ENCODE measurements at places on chromosomes 3 and 15.

GRCh38 chr15:61083081-61083787, 145.9 kb downstream of the RORA start:
- no peak for DNase-seq
- H3K4me1 ChIP-seq: no peaks in the 10 kb centered on the region
- no peak overlapping the region for H3K27ac ChIP-seq
- peaks cover 3% of the 10 kb centered on the region for H3K27me3 ChIP-seq

DNA sequence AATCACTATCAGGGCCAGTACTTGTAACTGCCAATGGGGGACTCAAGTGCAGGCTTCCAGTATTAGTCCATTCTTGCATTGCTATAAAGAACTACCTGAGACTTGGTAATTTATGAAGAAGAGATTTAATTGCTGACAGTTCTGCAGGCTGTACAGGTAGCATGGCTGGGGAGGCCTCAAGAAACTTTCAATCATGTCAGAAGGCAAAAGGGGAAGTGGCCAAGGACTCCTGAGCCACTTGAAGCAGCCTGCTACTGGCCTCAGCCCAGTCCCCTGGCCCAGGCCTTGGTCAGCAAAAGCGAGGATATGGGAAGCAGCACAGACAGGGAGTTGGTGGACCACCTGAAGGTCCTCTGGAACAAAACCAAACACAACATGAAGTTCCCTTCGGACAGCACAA, 29.2 kb upstream of the OR5K1 start:
- no peak for DNase-seq
- H3K4me3 ChIP-seq: no peak overlapping the region
- H3K27ac ChIP-seq: no peak overlapping the region
- no peaks in the 10 kb centered on the region for H3K4me1 ChIP-seq

DNA sequence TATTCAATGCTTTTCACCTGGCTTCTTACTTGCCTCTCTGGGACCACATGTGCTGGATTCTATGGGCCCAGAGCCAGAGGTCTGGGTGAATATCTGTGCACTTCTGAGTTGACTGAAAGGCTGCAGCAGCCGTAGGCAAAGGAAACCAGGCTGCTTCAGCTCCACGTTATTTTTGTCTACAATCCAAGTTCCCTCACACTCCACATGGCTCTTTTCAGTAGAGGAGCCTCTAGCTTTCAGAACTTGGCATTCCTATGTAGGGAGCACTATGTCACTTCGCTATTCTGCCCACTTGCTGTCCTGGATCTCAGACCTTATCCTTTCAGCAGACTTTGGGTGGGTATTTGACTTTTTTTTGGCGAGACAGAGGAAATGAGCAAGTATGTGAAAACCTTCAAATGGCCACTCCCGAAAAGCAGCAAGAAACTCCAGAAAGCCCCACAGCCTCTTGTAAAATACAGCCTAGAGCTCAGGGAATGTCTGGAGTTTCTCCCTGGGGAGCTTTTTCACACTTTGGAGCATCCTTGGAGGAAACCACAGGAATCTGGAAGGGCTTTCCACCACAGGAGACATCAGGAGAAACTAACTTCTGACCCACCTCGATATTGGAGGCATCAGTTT, 80.9 kb downstream of the DUT start:
- DNase-seq: no peak
- no peaks in the 10 kb centered on the region for H3K36me3 ChIP-seq
- no peak overlapping the region for H3K4me3 ChIP-seq
- H3K27ac ChIP-seq: no peak overlapping the region
- H3K27me3 ChIP-seq: no peaks in the 10 kb centered on the region

GRCh38 chr3:140870351-140870750, 71.3 kb upstream of the SLC25A36 start:
- no peak overlapping the region for H3K4me3 ChIP-seq
- no peak overlapping the region for H3K27ac ChIP-seq
- no peak for DNase-seq
- peaks cover 4% of the 10 kb centered on the region for H3K27me3 ChIP-seq

DNA sequence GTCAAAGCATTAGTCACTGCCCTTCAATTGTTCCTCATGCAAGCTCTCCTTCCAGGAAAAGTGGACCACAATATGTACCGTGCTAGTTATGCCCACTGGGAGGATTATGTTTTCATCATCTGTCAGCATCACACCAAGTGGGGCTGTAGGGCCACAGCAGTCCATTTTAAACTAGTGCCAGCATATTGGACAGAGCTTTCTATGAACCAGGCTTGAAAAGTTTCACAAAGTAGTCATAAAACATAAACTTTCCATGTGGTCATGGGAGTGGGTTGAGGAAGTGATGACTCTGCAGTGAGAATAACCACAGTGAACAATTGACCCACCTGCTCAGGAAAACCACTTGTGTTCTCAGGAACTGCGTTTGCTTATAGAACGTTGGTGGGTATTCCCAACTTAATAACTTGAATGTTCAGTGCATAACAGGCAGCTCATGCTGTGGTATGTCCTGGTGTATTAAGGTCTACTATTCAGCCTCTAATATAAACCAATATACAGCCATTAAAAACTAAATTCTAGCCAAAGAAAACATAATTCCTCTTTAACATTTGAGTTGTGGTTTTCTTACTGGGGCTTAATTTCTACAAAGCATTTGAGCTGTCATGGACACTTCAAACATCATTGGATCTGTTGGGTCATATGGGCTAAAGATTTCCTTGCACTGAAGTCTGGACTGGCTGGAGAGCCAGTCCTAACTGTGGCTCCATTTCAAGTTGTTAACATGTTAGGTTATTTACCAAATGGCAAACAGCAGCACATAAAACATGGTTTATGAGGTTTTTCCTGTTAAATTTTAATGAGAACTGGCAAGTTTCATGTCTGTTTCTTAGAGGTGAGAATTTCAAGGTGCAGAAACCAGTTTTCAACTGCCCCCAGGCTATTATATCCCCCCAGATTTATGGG, 274.1 kb downstream of the OTOL1 start:
- H3K4me3 ChIP-seq: no peak overlapping the region
- no peak for DNase-seq
- H3K36me3 ChIP-seq: no peaks in the 10 kb centered on the region
- no peak overlapping the region for H3K27ac ChIP-seq
- H3K27me3 ChIP-seq: no peaks in the 10 kb centered on the region

DNA sequence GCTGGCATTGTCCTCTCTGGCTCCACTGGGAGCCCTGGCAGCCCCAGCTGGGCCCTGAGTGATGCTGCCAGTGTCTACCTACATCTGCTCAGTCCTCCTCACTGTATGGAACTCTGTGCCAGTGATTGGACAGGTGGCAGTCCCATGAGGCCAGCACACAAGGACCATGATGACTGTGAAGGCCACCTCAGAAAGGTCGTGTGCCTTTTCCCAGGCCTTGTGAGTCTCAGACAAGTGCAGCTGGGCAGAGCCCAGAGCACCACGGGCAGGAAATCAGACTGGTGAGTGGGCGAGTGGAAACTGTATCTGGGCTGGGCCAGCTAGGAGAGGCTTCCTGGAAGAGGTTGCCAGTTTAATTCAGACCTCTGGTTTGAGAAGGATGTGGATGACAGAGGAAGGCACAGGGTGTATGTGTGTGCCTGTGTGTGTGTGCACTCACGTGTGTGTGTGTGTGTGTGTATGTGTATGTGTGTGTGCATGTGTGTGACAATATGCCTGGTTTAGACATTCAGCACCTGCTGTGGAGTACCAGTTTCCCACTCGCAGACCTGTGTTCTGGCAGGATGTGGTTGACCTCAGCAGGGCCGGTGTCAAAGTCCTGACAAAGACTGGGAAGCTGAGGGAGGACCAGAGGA, 7.0 kb downstream of the MAPKAPK3 start:
- peak overlapping the region; percentile 93 for H3K27ac ChIP-seq
- peaks cover 52% of the 10 kb centered on the region for H3K4me1 ChIP-seq
- peak; percentile 12 for DNase-seq
- H3K27me3 ChIP-seq: no peaks in the 10 kb centered on the region
- H3K4me3 ChIP-seq: peak overlapping the region; percentile 74

DNA sequence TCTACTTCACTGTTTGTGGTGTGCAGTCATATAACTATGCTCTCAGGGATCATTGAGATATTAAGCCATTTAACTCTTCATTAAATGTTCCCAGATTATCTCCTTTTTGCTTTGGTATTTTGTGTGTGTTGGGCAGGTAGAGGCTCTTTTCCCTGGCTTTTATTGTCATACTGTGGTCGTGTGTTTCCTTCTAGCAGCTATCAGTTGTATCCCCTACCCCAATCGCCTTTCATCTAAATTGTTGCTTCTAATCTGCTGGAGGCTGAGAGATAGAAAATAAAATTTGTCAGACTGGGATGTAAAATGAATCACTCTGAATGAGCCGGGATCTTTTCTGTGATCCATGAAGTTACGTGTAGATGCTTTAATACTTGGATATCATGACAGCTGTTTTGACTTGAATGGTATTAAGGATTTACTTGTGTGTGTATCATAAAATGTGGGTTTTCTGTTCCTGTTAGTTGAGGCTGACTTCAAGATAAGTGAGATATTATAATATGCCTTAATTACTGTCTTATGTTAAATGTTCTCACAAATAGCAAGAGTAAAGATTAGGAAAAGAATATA, 9.2 kb downstream of the NFKBIZ start:
- no peaks in the 10 kb centered on the region for H3K27me3 ChIP-seq
- DNase-seq: no peak
- peaks cover 21% of the 10 kb centered on the region for H3K4me1 ChIP-seq
- H3K4me3 ChIP-seq: no peak overlapping the region
- no peak overlapping the region for H3K27ac ChIP-seq

DNA sequence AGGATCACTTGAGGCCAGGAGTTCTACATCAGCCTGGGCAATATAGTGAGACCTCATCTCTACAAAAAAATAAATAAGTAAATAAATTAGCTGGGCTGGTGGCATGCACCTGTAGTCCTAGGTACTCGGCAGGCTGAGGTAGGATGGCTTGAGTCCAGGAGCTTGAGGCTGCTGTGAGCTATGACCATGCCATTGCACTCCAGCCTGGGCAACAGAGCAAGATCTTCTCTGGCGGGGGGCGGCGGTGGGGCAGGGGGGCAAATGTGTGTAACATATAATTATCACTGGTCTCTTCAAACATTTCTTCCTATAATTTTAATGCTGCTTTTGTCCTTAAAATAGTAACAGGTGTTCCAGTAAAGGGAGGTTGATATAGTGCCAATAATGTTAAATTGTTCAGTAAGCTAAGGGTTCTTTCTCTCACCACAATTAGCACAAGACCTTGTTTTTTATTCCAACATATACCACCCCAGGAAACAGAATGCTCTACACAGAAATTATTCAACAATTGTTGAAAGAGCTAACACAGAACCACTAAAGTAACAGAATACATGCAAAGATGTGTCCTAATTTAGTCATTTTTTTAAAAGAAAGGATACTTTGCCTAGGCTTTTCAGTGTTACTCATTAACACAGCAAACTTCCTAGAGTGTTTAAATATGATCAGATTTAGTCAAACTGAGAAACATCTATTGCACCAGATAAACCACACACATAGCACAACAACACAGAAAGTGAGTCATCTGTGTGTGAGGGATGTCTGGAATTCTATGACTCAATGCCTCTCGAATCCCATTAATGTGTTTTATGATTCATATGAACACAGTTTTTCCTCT, 29.1 kb downstream of the ANKRD28 start:
- H3K27me3 ChIP-seq: no peaks in the 10 kb centered on the region
- DNase-seq: no peak
- no peak overlapping the region for H3K4me3 ChIP-seq
- H3K27ac ChIP-seq: no peak overlapping the region

DNA sequence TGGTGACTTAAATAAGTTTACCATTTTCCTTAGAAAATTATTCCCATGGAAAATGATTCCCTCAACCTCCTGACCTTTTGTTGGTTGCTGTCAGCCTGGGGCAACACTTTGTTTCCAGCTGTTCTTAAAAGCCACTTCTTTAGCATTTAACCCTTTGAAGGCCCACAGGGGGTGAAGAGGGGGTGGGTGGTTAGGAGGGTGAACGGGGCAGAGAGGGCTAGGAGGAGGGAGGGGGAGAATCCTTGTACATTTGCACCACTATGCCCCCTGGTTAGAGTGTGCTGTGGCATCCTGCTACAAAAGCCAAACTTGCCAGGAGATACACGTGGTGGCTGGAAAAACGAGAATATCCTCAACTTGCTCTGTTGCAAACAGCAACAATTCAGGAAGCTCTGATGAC, 273.2 kb upstream of the RGMA start:
- no peaks in the 10 kb centered on the region for H3K4me1 ChIP-seq
- H3K36me3 ChIP-seq: no peaks in the 10 kb centered on the region
- peaks cover 7% of the 10 kb centered on the region for H3K27me3 ChIP-seq
- no peak overlapping the region for H3K27ac ChIP-seq
- DNase-seq: no peak
- no peak overlapping the region for H3K4me3 ChIP-seq

- H3K4me3 ChIP-seq: no peak overlapping the region
- H3K4me1 ChIP-seq: no peaks in the 10 kb centered on the region
- no peak for DNase-seq
- H3K36me3 ChIP-seq: no peaks in the 10 kb centered on the region
Measured at GRCh38 chr15:69929905-69930630, 167.6 kb downstream of the TLE3 start.

- H3K4me1 ChIP-seq: no peaks in the 10 kb centered on the region
- no peak for DNase-seq
- H3K36me3 ChIP-seq: no peaks in the 10 kb centered on the region
- H3K27ac ChIP-seq: no peak overlapping the region
- no peak overlapping the region for H3K4me3 ChIP-seq
Measured at GRCh38 chr3:48140936-48141603, 47.1 kb downstream of the CDC25A start.

GRCh38 chr3:9074079-9074478, 110.8 kb upstream of the RAD18 start:
- no peak for DNase-seq
- no peak overlapping the region for H3K4me3 ChIP-seq
- no peak overlapping the region for H3K27ac ChIP-seq
- H3K27me3 ChIP-seq: no peaks in the 10 kb centered on the region

- no peak overlapping the region for H3K27ac ChIP-seq
- H3K36me3 ChIP-seq: no peaks in the 10 kb centered on the region
- H3K4me3 ChIP-seq: no peak overlapping the region
- no peaks in the 10 kb centered on the region for H3K27me3 ChIP-seq
Measured at GRCh38 chr3:96012939-96013338, 801.5 kb upstream of the EPHA6 start.

GRCh38 chr3:66390013-66390412, 110.8 kb downstream of the LRIG1 start:
- H3K4me1 ChIP-seq: peaks cover 36% of the 10 kb centered on the region
- H3K27me3 ChIP-seq: no peaks in the 10 kb centered on the region
- DNase-seq: no peak
- H3K4me3 ChIP-seq: no peak overlapping the region
- peaks cover 40% of the 10 kb centered on the region for H3K36me3 ChIP-seq
- no peak overlapping the region for H3K27ac ChIP-seq

DNA sequence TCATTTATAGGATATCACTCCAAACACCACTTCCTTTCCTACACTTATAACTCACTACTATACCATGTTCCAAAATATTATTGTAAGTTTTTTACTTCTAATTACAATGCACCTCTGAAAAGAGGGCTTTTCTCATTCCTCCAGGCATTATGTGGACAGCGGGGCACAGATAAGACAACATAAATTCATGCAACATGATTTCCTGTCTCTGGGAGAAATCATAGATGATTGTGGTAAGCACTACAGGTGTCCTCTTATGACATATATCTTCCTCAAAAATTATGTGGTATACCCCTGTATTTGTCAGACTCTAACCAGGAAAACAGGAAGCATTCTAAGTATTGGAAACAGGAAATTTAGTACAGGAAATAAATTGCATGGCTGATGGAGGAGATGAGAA, 45.7 kb upstream of the INO80 start:
- no peaks in the 10 kb centered on the region for H3K36me3 ChIP-seq
- peaks cover 6% of the 10 kb centered on the region for H3K27me3 ChIP-seq
- DNase-seq: no peak

- no peaks in the 10 kb centered on the region for H3K27me3 ChIP-seq
- no peak overlapping the region for H3K27ac ChIP-seq
- H3K36me3 ChIP-seq: no peaks in the 10 kb centered on the region
- DNase-seq: no peak
Measured at GRCh38 chr3:151228666-151229040, 25.6 kb upstream of the GPR171 start.
